Aorta (tissue), 5 donors: ENCODE measurements at places on chromosomes 4 and X. TPM values are rescaled to one million over a fixed set of nuclear protein-coding genes. Genes with fewer than 3 reads are reported as not detected.

NWD2 gene
- total RNA-seq = not detected

MAMLD1 gene
- total RNA-seq = 8.5 TPM

TRPC5OS gene
- not detected for total RNA-seq

STBD1 gene
- total RNA-seq = 11.6 TPM

- no peaks in the 10 kb centered on the region for H3K36me3 ChIP-seq
- no peak for DNase-seq
- H3K4me3 ChIP-seq = no peak overlapping the region
- H3K27me3 ChIP-seq = no peaks in the 10 kb centered on the region
- H3K27ac ChIP-seq = no peak overlapping the region
Observed at GRCh38 chr4:37383579-37384229, 139.2 kb downstream of the NWD2 start.

- DNase-seq = no peak
- no peaks in the 10 kb centered on the region for H3K4me1 ChIP-seq
Observed at GRCh38 chr4:76923619-76924357, 25.8 kb upstream of the SEPTIN11 start.

DNA sequence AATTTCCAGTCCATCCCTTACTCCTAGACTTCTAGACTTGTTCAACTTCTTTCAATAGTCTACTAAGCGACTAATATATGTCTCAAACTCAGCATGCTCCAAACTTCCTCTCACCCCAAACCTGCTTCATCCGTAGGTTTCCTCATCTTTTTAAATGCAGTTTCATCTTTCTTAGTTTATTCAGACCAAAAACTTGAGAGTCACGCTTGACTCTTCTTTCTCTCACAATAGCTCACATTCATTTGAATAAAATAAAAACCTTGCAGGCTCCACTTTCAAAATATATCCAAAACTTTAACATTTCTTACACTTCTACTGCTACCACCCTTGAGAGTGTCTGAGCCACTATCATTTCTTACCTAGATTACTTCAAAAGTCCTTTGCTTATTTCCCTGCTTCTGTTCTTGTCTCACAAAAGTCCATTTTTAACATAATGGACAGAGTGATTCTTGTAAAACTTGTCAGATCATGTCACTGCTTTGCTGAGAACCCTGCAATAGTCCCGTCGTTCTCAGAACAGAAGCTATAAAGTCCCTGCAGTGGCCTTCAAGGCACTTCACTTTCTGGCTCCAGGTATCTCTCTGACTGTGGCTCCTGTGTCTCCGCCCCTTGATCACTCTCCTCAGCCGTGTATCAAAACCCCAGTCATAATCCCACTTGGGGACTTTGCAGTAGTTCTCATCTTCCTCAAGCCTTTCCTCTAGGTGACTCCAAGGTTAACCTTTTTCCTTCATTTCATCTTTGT, 167.6 kb downstream of the ARHGAP24 start:
- no peaks in the 10 kb centered on the region for H3K4me1 ChIP-seq
- H3K27ac ChIP-seq = no peak overlapping the region
- DNase-seq = no peak
- no peak overlapping the region for H3K4me3 ChIP-seq

GRCh38 chrX:108020631-108021030, 24.2 kb upstream of the VSIG1 start:
- no peaks in the 10 kb centered on the region for H3K36me3 ChIP-seq
- no peak overlapping the region for H3K27ac ChIP-seq
- H3K4me3 ChIP-seq = no peak overlapping the region

DNA sequence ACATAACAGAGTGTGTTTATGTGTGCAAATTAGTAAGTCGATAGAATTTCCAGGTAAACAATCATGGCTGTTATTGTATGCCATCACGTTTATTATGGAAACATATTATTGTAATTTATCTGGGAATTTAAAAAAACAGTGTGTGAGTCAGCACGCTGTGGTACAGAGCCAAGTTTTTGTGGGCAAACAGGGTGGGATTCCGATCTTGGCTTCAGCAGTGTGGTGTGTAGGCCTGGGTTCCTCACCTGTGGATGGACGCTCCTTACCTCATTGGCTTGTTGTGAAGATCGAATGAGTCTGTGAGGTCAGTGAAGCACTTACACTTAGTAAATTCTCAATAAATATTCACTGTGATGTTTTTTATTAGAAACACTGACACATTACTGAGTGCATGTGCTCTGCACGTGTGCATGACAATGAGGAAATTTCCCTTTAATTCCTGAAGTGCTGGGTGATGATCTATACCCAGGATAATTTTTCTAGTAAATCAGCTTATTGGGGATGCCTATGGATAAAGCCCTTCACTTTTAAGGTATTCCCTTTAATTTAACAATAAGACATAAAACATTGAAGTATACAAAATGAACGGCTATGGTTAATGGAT, 36.4 kb downstream of the SLIT2 start:
- no peak overlapping the region for H3K27ac ChIP-seq
- H3K4me3 ChIP-seq = no peak overlapping the region
- no peaks in the 10 kb centered on the region for H3K36me3 ChIP-seq
- no peak for DNase-seq
- no peaks in the 10 kb centered on the region for H3K4me1 ChIP-seq

DNA sequence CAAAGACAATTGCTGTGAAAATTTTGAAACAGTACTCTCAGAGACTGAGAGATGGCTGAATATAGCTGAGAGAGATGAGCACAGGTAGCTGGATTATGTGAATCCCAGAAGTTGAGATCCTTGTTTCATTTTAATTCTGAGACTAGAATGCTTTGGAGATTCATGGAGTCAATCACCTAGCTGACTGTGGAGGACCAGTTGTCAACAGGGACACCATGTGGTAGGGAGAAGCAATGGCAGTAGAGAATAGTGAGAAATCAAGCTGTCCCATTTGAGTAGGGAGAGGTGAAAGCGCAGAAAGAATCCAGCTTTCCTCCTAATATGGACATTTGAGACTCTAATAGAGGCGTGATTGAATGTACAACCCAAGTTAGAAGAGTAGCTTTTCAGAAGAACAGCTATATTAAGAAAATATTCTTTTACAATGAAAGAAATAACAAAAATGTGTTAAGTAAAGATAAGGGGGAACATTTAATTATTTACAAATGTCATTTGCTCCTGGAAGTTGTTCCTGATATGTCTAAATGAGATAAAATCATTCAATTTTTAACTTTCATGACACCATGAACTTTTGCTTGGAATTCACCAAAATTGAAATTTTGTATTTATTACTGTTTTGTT, 30.3 kb upstream of the GLRB start:
- no peak overlapping the region for H3K4me3 ChIP-seq
- DNase-seq = no peak
- H3K4me1 ChIP-seq = no peaks in the 10 kb centered on the region

GRCh38 chrX:49106296-49106695, 17.2 kb downstream of the GPKOW start:
- H3K4me3 ChIP-seq = no peak overlapping the region
- H3K27me3 ChIP-seq = no peaks in the 10 kb centered on the region
- no peak overlapping the region for H3K27ac ChIP-seq
- no peaks in the 10 kb centered on the region for H3K4me1 ChIP-seq
- DNase-seq = no peak
- no peaks in the 10 kb centered on the region for H3K36me3 ChIP-seq

- H3K4me1 ChIP-seq = no peaks in the 10 kb centered on the region
- H3K27ac ChIP-seq = no peak overlapping the region
- H3K4me3 ChIP-seq = no peak overlapping the region
- H3K36me3 ChIP-seq = no peaks in the 10 kb centered on the region
- no peak for DNase-seq
Observed at GRCh38 chr4:98343626-98344025, 82.4 kb downstream of the RAP1GDS1 start.

GRCh38 chr4:38381788-38382187, 282.2 kb upstream of the KLF3 start:
- DNase-seq = no peak
- no peaks in the 10 kb centered on the region for H3K36me3 ChIP-seq
- H3K27me3 ChIP-seq = no peaks in the 10 kb centered on the region
- no peak overlapping the region for H3K4me3 ChIP-seq

DNA sequence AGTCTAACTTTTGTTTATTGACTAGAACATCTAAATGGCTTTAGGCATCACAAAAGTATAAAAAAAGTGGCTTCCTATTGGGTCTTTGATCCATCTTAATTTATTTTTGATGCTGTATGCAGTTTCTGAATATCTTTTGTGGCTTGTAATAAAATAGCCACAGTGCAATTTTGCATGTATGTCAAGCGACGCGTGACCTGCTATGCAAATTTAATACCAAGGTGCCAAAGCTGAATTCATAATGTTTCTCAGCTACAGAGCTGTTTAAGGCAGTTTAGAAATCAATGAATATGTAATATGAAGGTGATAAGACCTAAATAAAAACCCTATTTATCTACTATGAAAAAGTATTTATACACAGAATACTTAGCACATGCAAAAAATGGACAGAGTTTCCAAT, 197.8 kb downstream of the AFF2 start:
- no peaks in the 10 kb centered on the region for H3K36me3 ChIP-seq
- DNase-seq = no peak
